Right forelimb (tissue), 1 donor: ENCODE measurements at places on chromosomes 5 and 9.
A peak's percentile ranks its signal among the peaks of the same experiment; 100 is the strongest.

DNA sequence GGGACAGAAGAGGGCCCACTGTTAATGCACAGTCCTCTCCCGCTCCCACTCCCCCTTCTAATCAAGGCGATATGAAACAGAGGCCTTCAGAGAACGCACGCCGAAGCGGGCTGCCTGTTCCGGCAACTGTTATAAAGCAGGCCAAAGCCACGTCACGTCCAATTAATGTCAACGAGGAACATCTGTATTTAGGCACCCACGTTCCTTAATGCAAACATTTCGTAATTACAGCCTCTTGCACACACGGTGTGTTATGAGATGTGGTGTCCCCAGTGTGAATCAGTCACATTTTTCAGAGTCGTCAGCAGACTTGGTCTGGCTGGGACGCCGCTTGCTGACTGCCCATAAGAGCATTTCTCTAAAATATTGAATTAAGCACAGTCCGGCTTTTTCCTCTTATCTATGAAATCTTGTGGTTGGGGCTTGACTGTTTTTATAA is 339.0 kb downstream of the NSG2 start:
- no peak for DNase-seq

DNA sequence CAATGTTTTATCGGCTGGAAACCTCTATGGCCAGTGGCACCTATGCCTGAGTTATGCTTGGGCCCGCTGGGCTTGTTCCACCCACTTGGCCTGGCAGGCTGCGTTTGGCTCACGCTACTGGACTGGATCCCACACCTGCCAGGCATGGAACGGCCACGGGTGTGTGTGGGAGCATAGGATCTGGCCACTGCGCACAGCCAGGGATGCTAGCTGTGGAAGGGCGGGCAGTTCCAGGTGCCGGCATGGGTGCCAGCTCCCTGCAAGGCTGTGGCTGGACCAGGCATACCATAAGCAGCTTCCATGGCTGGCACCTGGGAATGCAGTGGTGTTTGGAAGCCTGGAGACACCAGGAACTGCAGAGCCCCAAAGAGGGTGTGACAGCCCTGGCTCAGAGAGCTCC is 1063.9 kb upstream of the ACO1 start:
- DNase-seq, result no peak

DNA sequence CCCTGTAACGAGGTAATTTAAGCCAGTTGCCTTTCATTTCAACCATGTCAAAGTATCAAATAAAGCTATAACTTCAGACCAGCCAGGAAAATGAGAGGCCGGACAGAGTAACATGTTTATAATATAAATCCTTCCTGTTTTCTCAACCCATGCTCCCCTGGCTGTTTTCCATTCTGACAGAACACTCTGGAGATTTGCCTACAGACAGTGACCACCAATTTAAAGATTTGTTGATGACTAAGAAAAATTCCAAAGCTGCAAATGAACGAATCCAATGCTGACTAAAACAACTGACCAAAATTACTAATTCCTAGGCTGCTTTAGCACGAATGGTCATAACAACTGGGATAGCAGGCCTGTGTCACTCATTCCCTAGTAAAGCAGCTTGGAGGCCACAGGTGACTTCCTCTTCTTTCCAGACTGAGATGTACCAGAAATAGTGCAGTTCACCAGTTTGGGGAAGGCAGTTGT is 141.4 kb downstream of the AOPEP start:
- DNase-seq, result no peak

- no peak for DNase-seq
Observed at GRCh38 chr5:11273180-11273903, 512.3 kb upstream of the DAP start.

GRCh38 chr9:77751341-77752091 is 103.4 kb upstream of the GNA14 start:
- peak; percentile 56 for DNase-seq

- DNase-seq, result no peak
Observed at GRCh38 chr5:119347991-119348390, 7.8 kb upstream of the TNFAIP8 start.

GRCh38 chr5:109939116-109939682 is 249.5 kb downstream of the MAN2A1 start:
- no peak for DNase-seq

- no peak for DNase-seq
Observed at GRCh38 chr9:79858508-79858907, 286.7 kb downstream of the TLE4 start.

DNA sequence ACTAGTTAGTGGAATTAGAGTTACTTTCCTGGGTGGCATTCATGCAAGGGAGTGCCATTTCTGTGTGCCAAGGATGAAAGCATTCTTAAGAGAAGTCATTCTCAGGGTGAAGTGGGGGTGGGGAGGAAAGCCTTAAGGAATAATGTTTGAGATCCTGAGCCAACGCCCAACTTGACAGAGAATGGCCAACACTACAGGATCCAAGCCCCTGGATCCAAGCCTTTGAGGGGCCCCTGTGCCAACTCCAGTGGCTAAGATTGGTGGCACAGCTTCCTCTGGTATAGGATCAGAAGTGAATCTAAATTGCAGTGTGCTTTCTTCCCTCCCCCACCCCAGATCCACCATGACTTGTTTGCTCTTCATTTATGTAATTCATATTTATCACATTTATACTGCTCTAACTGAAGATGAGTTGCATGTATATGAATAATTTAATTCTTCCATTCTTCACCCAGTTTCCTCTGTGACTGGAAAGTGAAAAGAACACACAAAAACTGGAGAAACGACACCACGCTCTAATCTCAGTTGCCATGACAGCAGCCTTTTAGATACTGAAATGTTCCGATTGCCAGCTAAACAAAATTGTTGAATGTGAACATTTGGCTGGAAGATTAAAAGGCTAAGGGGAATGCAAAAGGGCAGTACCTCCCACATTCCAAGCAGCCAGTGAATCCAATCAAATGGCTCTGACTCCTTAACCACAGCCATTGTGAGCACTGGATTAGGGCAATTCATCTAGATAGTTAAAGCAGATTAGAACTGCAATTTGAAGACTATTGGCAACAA is 4.5 kb downstream of the ZNF608 start:
- no peak for DNase-seq

DNA sequence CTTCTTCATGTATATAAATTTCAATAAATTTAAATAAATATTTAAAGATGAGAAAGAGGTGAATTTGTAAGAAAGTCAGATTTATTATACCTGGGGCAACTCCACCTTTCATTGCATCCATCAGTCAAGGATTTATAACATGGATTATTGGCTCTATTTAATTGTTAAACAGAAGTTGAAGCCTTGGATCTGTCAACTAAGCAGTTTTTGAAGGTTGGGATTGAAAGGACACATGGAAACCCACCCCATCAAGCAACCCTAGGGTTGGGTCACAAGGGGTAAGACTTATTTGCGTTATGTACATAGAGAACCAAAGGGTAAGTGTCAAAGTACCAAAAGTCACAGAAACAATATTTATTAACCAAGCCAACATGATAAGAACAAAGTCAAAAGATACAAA is 342.5 kb downstream of the ELAVL2 start:
- DNase-seq, result no peak

DNA sequence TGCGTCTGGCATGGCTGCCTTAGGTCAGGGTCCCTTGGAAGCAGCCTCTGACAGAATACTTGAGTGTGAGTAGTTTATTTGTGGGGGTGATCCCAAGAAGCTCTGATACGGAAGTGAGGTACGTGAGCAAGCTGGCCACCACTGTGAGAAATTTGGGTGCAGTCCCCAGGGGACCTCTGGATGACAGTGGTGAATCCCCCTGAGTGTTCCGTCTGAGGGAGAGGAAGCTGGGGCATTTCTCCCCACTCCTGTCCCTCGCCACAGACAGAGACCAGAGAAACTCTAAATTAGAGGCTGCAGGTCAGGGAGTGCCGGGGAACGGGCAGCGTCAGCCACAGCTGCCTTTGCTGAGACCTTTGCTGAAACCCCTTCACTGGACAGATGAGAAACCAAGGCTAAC is 155.9 kb upstream of the COL5A1 start:
- no peak for DNase-seq

GRCh38 chr5:112338681-112339337 is 80.3 kb downstream of the EPB41L4A start:
- DNase-seq, result no peak

DNA sequence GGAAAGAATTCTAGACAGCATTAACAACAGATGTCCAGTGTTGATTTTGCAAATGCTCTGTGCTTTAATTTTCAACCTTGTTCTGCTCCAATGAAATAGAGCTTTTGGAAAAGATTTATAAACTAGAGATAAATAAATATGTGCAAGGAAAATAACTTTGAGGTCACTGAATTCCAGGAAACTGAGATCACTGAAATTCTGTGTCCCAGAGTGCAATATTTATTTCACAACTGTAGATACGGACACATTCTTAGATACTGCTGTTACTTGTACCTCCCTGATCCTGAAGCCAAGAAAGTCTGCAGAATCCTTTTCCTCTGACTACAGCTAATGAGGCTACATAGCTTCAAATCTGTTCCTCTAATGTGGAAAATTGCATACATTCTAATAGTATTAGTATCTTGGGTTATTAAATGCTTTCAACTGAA is 222.9 kb downstream of the DOCK8 start:
- DNase-seq, result no peak

DNA sequence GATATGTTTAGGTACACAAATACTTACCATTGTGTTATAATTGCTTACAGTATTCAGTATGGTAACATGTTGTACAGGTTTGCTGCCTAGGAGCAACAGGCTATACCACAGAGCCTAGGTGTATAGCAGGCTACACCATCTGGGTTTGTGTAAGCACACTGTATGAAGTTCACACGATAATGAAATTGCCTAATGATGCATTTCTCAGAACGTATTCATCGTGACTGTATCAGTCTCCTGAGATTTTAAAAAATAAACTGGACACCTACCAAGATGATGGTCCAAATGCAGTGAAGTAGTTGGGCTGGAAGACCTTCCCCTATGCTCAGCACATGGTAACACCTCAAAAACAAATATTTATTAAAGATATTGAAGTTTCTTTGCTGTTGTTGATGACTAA is 103.3 kb upstream of the NFIB start:
- DNase-seq, result no peak

- DNase-seq, result no peak
Observed at GRCh38 chr9:72950875-72951442, 1.9 kb downstream of the ALDH1A1 start.

- DNase-seq, result no peak
Observed at GRCh38 chr5:41686767-41687166, 176.4 kb upstream of the PLCXD3 start.

- DNase-seq, result no peak
Observed at GRCh38 chr5:82142928-82143577, 135.1 kb downstream of the RPS23 start.

DNA sequence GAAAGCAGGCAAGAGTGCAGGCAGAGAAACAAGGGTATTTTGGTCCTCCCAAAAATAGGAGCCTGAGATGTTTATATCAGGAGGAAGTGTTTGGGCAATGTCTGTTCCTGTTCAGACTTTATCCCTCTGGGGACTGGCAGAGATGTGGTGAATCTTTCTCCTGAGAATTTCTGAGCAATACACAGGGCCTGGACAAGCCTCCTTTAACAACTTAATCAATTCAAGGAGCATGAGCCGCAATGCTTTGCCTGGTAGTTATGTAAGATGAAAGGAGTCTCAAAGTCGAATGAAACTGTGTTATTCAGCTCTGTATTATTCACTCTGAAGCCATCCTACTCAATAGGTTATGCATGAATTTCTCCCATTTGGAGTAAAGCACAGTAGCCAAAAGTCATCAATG is 365.6 kb downstream of the MAN2A1 start:
- no peak for DNase-seq

- no peak for DNase-seq
Observed at GRCh38 chr5:174337276-174338184, 292.0 kb downstream of the NSG2 start.

GRCh38 chr5:135269931-135270421 is 129.1 kb downstream of the MACROH2A1 start:
- peak; percentile 69 for DNase-seq

DNA sequence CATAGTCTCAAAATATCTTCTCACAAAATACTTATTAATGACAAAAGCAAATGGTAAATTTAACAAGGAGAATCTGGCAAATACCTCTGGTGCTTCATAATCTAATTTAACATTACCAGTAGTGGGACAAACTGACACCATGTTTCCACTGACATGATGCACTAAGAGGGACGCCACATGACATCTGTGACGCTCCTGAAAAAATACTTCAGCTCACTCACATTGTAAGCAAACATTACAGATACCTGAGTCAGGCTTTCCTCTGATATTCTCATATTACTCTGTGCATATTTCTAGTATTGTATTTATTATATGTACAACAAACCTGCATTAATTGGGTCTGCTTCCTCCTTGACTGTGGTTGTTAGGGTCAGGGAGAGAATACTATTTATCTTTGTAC is 56.7 kb upstream of the OSMR start:
- no peak for DNase-seq

- no peak for DNase-seq
Observed at GRCh38 chr9:107513464-107514100, 24.0 kb upstream of the KLF4 start.

GRCh38 chr9:111720174-111720573 is 58.8 kb downstream of the GNG10 start:
- DNase-seq, result no peak

GRCh38 chr5:157772127-157772526 is 28.6 kb downstream of the LSM11 start:
- DNase-seq, result no peak

- no peak for DNase-seq
Observed at GRCh38 chr5:139397921-139398320, 3.0 kb upstream of the PROB1 start.

DNA sequence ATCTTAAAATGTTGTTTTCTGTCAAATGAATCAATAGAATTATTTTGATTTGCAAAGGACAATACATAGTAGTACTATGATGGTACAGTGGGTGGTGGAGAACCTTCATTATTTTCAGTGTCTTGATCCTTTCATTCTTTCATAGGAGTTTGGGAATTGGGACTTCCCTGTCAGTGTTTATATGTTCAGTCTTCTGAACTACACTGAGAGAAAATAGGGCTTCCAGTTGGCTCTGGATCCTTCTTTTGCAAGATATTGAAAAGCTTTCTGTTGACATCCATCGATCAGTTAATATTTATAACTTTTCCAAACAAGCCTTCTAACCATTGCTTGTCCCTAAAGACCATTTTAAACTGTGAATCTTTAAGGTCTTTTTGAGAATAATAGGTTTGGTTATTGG is 94.7 kb downstream of the XRCC4 start:
- DNase-seq, result no peak

GRCh38 chr5:175354964-175355363 is 89.0 kb downstream of the DRD1 start:
- no peak for DNase-seq
